ENCODE measurements at places on chromosomes 13 and 19. TPM values are rescaled to one million over a fixed set of nuclear protein-coding genes. Genes with fewer than 3 reads are reported as not detected.

DNA sequence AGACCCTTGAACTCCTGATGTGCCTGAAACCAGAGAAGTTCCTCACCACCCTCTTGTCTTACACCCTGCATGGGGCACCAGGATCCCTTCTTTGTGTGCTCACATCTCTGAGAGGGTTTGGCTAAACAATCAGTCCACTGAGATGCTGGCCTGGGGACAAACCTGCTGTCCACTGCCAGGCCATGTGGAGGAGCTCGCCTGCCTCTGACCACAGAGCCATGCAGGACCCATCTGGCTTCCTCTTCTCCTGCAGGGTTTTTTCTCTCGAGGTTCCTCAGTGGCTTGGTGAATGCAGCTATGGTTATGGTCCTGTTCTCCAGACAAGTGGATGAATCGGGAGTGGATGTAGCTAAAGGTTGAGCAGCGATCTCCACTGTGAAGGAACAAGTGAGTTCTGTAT, 49.1 kb upstream of the MEDAG start:
- no peak for DNase-seq

- no peak for DNase-seq
These were observed 363.7 kb downstream of the LIG4 start for GRCh38 chr13:107851670-107852069.

DNA sequence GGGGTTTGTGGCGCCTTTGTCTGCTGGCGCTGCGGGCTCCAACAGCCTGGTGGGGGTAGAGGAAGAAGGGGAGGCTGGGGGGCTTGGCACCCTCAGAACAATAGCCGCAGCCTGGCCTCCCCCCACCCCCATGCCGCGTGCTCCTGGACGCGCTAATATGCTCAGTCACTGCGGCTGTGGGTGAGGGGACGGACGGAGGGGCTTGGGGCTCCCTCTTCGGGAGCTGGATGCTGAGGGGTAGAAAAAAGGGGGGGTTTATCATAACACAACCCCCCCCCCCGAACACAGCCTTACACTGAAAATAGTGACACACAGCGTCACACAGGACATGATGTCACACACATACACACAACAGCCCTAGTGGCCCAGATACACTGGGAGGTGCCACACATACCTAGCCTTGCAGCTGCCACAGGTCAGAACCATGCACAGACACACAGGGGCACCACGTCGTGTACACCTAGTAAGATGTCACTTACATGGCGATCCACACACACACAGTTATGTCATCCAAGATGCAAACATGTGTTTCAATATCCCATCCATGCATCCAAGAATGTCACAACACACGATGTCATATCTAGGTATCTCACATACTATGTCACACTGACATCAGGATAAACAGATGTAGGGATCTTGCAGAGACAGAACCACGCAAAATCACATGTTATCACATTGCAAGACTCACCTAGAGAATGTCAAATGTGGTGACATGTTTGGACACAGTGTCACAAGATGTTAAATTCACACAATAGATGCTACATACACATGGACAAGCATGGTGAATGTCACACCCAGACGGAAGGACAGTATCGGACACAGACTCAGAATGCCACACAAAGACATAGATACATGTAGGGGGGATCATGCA, 806 bp downstream of the MAST1 start:
- DNase-seq: peak; percentile 72

- DNase-seq: peak; percentile 78
These were observed 1.6 kb downstream of the ZNF414 start for GRCh38 chr19:8512115-8512967.

- no peak for DNase-seq
These were observed 24.0 kb upstream of the ALOX5AP start for GRCh38 chr13:30711375-30711774.

DNA sequence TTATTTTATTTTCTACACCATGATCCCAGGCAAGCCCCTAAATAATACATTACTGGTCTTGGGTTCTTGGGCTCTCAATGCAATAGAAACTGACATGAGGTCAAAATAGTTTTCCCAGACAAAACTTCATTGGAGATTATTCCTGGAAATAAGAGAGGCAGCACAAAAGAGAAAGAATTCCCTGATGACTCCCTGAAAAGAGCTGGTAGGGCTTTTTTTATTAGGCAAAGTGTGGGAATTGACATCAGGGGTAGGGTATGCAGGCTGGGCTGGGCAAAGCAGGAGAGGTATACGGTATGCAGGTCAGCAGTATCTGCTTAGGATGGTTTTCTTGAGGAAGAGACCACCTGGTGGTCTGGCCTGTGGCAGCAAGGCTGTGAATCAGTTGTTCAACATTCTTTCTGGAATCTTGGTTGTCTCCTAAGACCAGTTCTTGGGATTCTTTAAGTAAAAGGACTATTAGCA, 9.3 kb upstream of the IGFL3 start:
- no peak for DNase-seq

GRCh38 chr19:27906081-27906480, 1306.9 kb downstream of the UQCRFS1 start:
- no peak for DNase-seq

DNA sequence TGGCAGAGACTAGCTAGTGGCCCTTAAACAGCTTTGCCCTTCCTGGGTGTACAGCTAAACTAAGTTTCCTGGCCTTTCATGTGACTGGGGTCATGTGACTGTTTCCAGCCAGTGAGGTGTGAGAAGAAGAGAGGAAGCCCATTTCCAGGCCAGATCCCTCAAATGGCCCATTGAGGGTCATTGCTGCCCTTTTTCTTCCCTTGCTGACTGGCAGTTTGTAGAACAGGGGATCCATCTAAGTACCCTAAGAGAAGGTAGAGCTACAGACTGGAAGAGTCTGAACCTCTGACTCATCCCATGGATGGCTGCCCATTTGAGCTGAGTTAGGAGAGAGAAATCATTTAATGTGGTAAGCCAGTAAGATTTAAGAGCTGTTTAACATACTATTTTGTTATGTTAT, 2.8 kb downstream of the SWSAP1 start:
- DNase-seq: peak; percentile 80

- DNase-seq: no peak
These were observed 79.9 kb upstream of the RAP2A start for GRCh38 chr13:97353927-97354675.

- DNase-seq: no peak
These were observed 28.0 kb upstream of the ZNF835 start for GRCh38 chr19:56699552-56699951.

DNA sequence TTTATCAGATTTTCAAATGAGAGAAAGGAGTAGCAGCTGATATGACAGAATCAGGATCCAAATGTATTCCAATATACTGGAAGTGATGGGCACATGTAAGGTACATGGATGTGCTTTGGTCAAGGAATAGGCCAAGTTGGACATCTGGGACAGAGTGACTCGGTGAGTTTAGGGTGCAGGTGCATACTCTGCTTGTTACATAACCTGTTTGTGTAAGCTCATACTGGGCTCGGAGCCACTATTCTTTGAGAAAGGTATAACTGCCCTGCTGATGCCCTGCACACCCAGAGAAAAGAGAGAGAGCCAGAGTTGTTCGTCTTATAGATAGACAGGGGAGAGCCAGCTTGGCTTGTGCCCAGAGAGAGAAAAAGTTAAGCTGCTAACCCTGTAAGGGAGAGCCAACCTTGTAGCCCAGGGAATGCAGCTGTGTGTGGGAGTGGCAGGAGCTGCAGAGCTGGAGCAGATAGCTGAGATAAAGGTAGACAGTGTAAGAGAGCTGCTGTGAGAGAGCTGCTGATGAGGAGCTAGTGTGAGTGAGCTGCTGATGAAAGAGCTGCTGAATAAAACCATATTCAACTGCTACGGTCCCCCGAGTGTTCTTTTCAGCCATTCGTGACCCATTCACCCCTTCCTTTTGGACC, 40.7 kb upstream of the N4BP2L1 start:
- DNase-seq: no peak

- DNase-seq: no peak
These were observed 579 bp downstream of the ZNF566 start for GRCh38 chr19:36488846-36489117.

- DNase-seq: no peak
These were observed 36.4 kb downstream of the EPS15L1 start for GRCh38 chr19:16435238-16435917.

- no peak for DNase-seq
These were observed 5.9 kb upstream of the SAMD1 start for GRCh38 chr19:14096272-14096992.

Gene NMRK2
- not detected for total RNA-seq

Gene CEACAM4
- total RNA-seq: not detected

Gene CYP4F8
- not detected for total RNA-seq

Gene RNF225
- 1.1 TPM for total RNA-seq

Gene SHD
- not detected for total RNA-seq

Gene ZNF415
- total RNA-seq: 0.78 TPM

Gene ZNF175
- total RNA-seq: 8.5 TPM

Gene BRCA2
- 24.7 TPM for total RNA-seq

Gene SLAIN1
- total RNA-seq: 28.7 TPM

Gene FRY
- 1.8 TPM for total RNA-seq

Gene MCF2L
- 0.09 TPM for total RNA-seq

Measured in activated CD4-positive, alpha-beta T cell treated with anti-CD3 and anti-CD28 coated beads, Interleukin-2, amount 10 ng/mL, durations not matched to agents 24 days and 14 days (primary cell).